ENCODE measurements at places on chromosomes 2 and 18.

- peak; percentile 80 for DNase-seq
Measured at GRCh38 chr2:105437708-105438103, 38.9 kb upstream of the FHL2 start.

GRCh38 chr18:47345291-47345690, 93.8 kb upstream of the SKOR2 start:
- DNase-seq, result no peak

- DNase-seq, result no peak
Measured at GRCh38 chr2:214380681-214381080, 30.2 kb upstream of the VWC2L start.

DNA sequence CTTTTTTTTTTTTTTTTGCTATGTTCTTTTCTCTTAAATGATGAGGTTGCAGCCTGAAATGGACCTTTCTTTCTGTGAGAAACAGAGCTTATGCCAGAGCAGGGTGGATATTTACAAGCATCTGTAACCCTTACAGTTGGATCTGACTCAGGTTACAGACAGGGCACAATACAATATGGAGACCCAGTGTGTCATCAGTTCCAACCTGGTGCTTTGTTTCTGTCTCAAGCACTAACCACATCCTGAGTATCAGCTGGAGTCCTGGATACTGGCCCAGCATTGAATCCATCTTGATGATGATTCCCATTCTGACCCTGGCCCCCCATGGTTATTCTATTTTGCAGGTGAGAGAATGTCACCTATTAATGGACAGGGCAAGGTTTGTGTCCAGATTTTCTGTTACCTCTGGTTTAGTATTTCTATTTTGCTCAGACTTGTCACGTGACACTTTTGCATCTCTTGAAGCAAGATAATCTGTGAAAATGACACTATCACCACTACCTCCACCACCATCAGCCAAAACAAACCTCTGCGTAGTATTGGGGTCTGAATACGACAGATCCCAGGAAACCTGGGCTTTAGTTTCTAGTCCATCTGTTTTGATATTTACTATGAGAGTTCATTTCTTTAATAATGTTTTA, 174.0 kb downstream of the CCDC85A start:
- DNase-seq, result peak; percentile 6

DNA sequence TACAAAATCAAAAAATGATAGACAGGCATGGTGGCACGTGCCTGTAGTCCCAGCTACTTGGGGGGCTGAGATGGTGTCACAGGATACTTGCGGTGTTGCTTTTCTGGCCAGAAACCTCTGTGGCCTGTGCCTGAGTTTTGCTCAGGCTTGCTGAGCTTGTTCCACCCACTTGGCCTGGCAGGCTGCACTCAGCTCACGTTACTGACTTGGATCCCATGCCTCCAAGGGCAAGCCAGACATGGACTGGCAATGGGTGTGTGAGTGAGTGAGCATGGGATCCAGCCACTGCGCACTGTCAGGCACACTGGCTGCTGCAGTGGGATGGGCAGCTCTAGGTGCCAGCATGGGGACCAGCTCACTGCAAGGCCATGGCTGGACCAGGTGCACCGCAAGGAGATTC, 67.9 kb downstream of the NCAPH start:
- DNase-seq, result no peak

DNA sequence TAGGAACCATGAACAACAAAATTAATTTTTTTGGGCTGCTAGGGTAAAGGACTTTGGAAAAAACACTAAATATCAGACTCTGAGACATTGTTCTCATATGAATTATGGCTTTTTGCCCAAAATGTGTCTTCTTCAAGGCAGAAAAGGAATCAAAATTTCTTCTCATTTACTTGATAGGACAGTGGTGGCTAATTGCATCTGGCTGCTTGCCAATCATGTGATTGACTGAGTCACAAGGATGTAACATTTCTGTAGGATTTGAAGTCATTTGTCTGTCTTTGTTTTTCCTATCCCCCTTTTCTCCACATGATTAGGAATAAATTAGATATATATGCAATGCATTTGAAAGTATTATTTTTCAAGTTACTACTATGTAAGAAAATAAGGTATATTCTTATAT, 130.2 kb downstream of the SLC4A10 start:
- DNase-seq, result no peak

GRCh38 chr2:234411793-234412192, 85.1 kb downstream of the ARL4C start:
- DNase-seq, result no peak

GRCh38 chr2:55910077-55910476, 13.5 kb downstream of the EFEMP1 start:
- DNase-seq, result no peak

DNA sequence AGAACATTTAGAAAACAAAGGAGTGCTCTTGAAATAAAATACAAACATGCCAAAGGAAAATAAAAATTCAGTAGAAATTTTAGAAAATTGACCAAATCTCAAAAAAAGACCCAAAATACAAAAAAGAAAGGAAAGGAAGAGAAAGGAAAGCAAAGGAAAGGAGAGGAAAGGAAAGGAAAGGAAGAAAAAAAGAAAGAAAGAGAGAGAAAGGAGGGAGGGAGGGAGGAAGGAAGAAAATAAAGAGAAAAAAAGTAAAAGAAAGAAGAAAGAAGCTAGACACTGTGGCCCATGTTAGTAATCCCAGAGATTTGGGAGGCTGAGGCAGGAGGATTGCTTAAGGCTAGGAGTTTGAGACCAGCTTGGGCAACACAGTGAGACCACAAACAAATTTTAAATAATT, 500.1 kb upstream of the VRK2 start:
- no peak for DNase-seq

- DNase-seq, result no peak
Measured at GRCh38 chr2:24680196-24680595, 113.0 kb downstream of the PTRHD1 start.

DNA sequence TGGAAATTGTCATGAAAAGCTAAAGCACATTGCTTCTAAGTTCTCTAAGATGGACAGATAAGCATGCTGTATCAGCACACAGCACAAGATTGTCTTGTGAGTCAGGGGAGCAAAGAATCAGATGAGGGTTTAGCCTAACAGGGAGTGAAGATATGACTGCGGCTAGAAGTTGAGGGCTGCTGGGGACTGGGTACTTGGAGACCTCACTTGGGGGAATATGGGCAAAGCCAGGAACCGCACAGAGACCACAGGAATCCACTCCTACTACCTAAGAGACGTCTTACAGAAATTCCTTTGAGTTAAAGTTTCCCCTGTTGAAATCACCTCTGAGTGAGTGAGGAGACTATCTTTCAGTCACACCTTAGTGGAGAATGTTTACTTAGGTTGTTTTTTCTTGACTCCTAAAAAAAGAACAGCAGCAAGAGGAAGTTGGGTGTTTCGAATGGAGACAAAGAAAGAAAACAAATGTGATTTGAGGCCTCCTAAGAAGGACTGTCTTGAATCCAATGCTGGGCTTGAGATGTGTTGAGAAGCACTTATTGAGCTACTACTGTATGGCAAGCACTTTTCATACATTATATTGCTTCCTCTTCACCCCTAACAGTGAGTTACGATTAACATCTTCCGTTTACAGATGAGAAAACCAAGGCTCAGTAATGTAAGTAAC, 100.7 kb downstream of the ANKRD44 start:
- DNase-seq, result no peak

GRCh38 chr2:8957628-8958027, 45.9 kb downstream of the MBOAT2 start:
- DNase-seq, result peak; percentile 30

DNA sequence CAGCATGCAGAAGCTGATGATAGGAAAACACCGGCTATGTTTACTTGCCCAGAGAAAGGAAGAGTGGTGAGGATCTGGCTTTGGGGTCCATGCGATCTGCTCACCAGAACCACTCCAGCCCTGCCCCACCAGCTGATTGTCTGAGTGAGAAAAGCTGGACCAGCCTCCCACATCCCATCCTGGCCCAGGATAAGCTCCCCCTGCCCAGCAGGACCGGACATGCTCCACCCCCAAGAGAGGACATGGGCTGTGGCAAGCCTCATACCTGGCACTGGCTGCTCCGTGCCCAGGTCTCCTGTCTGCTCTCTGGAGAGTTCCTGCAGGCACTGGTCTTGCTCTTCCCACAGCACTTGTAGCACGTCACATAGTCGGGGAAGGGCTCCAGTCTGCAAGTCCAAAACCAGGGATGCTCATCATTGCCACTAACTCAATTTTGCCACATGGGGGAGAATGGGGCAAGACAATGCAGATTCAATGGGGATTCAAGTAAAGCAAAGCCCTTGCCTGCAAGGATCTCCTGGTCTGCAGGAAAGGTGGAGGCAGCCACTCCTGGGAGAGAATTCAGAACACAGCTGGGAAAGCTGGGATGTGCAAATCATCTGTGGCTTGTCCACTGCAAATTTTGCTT, 30.0 kb downstream of the SCTR start:
- no peak for DNase-seq
